ENCODE measurements at places on chromosomes 2 and 18.

DNA sequence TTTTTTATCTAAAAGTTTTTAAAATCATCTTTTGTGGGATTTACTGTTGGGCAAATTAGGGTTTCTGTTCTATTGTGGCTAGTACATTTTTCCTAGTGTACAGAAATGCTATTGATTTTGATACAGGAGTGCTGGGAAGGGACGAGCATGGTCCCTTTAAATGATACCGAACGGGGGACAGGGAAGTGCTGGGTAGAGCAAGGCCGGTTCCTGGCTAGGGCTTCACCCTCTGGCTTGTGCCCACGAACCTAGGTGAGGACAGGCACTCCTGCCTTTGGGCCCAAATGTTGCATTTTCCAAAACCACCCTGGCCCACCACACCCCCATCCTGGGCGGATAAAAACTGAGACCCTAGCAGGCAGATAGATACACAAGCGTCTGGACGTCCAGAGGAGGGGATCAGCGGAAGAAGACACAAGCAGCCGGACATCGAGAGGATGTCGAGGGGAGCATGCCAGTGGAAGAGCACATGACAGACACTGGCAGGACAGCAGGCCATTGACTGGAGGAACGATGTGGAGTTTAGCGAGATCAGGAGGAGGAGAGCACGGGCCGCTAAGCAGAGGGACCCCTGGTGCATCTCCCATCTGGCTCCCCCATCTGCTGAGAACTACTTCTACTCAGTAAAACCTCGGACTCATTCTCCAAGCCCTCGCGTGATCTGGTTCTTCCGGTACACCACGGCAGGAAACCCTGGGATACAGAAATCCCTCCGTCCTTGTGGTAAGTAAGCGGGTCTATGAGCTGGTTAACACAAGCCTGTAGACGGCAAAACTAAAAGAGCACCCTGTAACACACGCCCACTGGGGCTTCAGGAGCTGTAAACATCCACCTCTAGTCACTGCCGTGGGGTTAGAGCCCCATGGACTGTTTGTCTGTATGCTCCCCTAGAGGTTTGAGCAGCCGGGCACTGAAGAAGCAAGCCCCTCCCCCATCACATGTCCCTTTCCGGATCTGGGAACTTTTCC is 13.5 kb upstream of the CALCRL start:
- no peak for DNase-seq

DNA sequence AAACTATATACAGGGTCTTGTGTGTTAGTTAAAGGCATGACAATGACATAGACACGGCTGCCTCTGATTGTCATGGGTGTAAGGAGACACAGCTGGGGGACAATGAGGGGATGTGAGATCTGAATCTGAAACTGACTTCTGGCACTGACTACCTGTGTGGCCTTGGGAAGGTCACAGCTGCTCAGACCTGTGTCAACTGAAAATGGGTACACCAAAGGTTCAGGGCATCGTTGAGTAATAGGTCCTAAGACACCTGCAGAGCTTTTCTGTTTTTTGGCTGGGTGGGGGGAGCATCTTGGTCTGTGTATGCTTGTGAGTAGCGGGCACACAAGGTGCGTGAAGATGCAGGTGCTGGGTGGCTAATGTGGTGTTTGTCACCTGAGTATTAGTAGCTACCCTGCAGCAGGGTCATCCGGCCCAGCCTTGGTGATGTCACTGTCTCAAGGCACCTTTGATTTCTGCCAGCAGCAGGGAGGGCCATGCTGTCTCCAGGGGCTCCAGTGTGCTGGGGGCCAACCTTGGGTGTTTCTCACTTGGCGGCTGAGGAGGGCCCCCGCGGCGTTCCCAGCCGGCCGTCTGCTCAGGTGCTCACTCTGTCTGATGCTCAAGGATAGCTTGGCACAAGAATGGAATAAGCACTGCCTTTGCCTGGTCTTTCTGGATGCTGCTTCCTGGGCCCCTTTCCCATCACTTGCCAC is 53.1 kb upstream of the HS6ST1 start:
- no peak for DNase-seq

DNA sequence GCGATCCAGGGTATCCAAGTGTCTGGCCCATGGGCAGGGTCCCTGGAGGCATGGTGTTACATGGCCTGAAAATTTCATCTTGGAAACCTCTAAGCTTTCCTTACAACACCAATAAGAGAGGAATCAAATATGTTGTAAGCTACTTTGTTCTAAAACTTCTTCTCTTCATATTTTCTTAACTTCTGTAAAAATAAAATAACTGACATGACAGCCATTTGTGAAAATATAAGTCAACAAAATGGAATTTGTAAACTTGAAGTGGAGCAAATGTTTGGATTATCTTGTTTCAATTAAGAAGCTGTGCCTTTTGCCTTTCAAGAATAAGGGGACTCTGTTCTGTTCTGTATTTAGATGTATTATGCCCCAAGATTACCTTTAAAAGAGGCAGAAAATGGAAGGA is 319.7 kb downstream of the LPIN1 start:
- DNase-seq: no peak

DNA sequence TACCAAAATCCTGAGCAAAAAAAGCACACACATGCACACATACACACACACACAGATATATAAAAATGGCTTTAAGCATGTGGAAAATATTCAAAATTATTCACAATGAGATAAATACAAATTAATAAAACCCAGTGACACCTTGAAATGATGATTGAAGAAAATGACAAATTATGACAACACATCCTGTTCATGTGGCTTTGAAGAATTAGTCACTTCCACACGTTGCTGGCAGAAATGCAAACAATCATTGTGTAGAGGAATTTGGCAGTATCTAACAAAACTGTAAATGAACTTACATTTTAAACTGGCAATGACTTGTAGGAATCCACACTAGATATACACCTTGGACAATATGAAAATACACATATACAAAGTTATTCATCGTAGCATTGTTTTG is 95.8 kb upstream of the RGPD4 start:
- no peak for DNase-seq

GRCh38 chr18:62637403-62637802 is 77.9 kb upstream of the PHLPP1 start:
- no peak for DNase-seq

DNA sequence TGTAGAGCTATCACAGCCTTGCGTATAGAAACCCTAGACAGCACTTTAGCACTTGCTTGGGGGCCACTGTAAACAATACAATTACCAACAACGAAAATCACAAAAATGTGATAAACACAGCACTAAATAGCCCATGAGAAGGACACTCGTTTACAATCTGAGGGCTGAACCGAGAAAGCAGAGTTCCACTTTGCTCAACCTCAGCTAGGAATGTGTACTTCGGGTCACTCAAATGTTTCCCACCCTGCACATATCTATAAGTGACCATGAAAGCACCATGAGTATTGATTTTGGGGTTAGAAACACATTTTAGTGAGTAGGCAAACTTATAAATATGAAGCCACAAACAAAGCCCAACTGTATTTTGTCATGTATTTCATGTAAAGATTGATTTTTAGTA is 62.3 kb downstream of the FRZB start:
- no peak for DNase-seq

- DNase-seq: no peak
These were observed 2.4 kb downstream of the FARP2 start for GRCh38 chr2:241358470-241358869.

DNA sequence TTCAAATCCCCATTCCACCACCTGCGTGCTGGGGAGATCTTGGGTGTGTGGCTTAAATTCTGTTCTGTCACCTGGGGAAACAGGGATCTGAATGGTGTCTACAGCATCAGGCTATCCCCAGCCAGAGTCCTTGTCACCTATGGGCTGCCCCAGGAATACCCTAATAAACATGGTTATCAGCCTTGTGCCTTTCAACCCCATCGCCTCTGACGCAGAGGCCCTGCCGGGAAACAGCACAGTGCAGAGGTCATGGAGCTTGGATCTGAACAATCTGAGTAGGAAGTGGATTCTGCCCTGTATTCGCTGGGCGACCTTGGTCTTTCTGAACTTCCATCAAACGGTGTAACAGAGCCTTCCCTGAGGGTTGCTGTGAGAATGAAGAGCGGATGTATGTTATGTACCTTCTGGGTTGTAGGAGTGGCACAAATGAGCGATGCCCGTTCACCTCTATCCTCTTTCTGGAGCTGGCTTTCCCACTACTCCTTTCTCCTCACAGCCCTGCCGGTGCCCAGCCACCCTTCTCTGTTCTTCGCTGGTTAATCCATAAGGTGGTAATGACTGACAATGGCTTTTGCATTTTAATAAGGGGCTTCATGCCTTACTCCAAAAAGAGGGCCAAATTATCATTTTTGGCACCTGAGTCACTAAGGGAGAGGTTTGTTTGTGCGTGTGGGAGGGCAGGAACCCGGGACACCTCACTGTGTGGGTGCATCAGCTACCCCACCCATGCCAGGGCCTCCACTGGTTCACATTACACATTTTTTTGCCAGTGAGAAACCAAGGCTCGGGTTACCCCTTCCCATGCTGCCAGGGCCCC is 256.5 kb downstream of the MYCN start:
- DNase-seq: no peak

DNA sequence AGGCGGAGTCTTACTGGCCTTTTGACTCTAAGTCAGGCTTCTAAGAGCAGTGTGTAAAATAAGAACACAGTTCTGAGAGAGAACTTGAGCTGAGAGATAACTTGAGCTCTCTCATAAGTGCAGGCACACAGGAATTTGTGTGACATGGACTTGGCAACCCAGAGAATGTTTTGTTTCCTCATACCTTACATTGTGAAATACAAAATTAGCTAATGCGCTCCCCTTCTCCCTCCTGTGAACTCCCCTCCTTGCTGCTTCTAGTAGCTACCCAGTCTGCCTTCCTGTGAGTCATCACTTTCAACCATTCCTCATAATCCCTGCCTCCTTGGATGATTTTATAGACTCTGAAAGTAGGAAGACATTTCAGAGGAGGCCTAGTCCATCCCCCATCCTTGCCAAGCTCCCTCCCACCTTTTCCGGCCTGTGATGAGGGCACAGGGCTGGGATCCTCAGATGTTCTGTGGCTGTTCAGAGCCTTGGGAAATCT is 22.6 kb downstream of the FER1L5 start:
- no peak for DNase-seq

- peak; percentile 67 for DNase-seq
These were observed 250.6 kb downstream of the EIPR1 start for GRCh38 chr2:3126911-3127621.

- DNase-seq: no peak
These were observed 25.2 kb upstream of the RGPD4 start for GRCh38 chr2:107801498-107801897.

- no peak for DNase-seq
These were observed 54.4 kb upstream of the TMEM247 start for GRCh38 chr2:46424937-46425336.

DNA sequence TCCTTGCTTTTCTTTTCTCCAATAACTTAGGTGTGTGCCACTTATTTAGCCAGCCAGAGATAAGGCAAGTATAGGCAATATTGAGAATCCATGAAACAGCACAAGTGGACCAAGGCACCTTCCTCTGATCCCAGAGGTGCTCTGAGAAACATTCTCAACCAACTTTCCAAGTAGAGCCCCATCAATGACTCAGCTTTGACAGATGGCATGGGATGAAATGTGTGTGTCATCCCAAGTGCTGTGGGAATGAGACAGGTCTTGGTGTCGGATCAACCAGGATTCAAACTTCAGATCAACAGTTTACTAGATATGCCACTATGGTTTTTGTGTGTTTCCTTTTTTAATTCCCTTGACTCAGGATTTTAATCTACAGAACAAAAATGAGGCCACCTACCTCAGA is 164.0 kb downstream of the GRB14 start:
- DNase-seq: no peak

DNA sequence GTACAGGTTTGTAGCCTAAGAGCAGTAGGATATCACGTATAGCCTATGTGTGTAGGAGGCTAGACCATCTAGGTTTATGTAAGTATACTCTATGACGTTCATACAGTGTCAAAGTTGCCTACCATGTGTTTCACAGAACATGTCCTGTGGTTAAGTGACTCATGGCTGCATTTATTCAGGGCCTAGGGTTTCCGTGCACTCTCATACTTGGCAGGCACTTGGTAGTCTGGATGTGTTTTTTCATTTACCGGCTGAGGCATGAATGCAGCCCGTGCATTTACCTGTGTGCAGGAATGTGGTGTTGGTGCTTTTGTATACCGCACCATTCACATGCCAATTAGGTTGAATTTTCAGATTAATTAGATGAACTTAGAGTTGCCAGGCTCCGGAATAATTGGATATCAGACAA is 43.4 kb downstream of the MYL12B start:
- DNase-seq: no peak

DNA sequence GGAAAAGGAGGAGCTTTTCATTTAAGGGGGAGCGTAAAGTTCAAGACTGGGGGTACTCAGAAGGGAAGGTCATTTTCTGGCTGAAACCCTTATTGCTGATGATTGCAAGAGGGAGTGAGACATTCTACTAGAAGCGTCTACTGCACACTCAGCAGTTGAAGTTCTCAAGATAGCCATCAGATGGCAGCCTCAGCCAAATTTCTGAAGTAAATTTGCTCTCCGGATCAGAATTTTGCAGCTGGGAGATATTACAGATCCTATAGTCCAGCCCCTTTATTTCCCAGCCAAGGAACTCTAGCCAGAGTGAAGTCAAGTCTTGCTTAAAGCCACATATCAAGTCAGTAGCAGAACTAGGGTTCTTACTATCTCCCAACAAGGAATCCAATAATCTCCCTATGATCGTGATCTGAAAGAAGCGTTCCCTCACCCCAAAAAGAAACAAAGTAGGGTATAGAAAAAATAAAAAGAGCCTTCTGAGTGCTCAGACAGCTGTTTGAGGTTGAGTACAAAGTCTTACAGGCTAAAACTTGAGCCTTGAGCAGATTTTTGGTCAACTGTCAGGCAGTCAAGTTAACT is 24.0 kb downstream of the RAX start:
- peak; percentile 23 for DNase-seq

GRCh38 chr2:84121-84520 is 37.8 kb upstream of the FAM110C start:
- DNase-seq: peak; percentile 80

DNA sequence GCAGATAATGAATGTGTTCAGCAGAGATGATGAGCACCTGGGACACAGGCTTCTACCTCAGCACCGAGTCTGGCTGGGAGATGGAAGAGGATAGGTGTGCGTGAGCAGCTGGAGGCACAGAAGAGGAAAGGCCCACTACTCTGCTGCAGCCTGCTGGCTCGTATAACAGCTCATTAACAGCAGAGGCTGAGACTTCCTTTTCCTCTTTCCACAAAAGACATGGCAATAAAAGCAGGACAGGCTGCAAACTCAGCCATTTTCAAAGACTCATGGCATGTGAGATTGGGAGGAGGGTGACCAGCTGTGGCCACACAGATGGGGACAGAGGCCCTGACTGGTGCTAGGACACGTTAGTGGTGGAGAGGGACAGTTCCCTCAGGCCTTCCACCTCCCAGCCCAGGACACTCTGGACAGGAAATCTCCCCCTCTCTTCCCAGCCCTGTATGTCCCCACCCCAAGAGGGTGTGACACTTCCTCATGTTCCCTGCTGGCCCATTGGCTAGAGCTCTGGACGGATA is 60.3 kb downstream of the CACNB4 start:
- DNase-seq: peak; percentile 6

GRCh38 chr2:219447242-219448098 is 12.8 kb downstream of the SPEG start:
- no peak for DNase-seq

DNA sequence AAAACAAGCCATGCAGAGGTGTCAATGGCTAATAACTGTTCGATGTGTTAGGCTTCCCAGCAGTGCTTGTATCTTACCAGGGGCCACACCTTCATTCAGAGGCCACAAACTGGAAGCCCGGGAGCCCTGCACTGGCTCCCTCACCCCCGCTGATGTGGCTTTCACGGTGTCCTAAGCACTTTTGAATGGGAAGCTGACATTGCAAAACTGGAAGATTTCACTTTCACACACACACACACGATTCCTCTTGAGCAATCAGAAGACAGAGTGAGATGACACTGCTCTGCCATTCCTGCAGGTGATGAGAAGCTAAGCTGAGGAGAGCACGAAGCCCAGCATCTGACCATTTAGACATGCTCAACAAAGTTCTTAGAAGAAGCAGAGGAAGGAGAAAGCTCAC is 8.6 kb upstream of the ZNF407 start:
- no peak for DNase-seq
